Stimulated activated CD8-positive, alpha-beta memory T cell treated with anti-CD3 and anti-CD28 coated beads, Interleukin-2, amount 100 ng/mL, for 48 hours (primary cell): ENCODE measurements at places on chromosomes 5 and 9.

DNA sequence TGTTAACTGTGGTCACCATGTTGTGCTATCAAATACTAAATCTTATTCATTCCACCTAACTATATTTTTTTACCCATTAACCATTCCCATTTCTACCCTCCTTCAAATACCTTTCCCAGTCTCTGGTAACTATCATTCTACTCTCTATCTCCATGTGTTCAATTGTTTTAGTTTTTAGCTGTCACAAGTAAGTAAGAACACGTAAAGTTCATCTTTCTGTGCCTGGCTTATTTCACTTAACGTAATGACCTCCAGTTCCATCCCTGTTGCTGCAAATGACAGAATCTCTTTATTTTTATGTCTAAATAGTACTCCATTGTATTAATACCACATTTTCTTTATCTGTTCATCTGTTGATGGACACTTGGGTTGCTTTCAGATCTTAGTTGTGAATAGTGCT, 485.1 kb upstream of the CD180 start:
- DNase-seq, result no peak

DNA sequence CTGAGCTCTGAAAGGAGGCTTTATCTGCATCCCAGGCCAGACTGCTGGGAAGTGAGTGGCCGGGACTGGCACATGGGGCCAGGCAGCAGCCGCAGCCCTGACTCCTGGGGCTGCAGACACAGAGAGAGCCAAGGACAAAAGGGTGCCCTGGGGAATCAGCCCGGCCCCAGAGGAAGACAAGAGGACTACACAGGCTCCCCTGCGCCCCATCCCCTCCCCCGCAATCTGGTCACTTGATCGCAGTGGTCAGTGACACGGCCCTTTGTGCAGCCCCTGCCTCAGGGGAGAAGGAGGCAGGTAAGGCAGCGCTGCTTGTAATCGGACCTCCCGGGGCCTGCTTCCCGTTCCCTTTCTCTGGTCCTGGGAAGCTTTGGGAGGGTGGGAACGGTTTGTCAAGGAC, 55.5 kb upstream of the FUBP3 start:
- DNase-seq, result no peak

GRCh38 chr9:126618585-126619360, 5.0 kb downstream of the LMX1B start:
- DNase-seq, result no peak

- DNase-seq, result no peak
Observed at GRCh38 chr5:8633696-8634095, 764.7 kb downstream of the MTRR start.

DNA sequence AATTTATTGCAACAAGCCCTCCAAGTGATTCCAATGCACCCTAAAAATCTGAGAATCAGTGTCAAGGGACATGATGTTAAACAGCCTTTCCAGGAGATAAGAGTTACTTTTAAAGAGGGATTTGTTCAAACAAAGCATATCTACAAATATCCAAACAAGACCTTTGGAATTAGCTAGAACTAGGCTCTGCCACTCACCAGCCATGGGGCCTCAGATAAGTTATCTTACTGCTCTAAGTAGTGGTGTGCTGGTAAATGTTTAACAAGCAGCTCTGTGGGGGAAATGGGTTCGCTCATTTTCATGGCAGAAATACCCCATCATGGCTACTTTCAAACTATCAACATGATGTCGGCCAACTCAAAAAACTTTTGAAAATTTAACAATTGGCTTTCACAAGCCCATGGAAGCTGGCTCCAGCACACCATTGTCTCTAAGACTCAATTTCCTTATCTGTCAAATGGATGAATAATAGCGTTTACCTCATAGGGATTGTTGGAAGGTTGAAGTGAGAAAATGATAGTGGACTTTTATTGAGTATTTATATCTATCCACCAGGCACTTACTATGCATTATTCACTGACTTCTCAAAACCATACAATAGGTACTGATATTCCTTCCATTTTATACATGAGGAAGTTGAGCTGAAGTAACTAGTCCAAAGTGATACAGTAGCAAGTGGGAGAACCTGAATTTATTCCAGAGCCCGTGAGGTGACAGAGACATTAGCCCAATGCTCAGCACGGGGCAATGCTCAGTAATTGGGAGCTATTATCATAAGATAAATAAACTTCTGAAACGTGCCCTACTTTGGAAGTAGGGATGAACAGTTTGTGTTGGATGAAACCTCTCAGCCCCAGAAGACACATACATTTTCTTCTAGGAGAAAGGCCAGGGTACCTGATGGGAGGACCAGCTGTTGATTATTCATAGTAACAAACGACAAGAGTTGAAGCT, 43.2 kb downstream of the SH3RF2 start:
- no peak for DNase-seq

GRCh38 chr5:20229303-20230005, 241.5 kb upstream of the CDH18 start:
- DNase-seq, result no peak

- DNase-seq, result no peak
Observed at GRCh38 chr5:51974834-51975233, 591.6 kb downstream of the ISL1 start.

- DNase-seq, result no peak
Observed at GRCh38 chr9:20402273-20402875, 219.9 kb downstream of the MLLT3 start.

DNA sequence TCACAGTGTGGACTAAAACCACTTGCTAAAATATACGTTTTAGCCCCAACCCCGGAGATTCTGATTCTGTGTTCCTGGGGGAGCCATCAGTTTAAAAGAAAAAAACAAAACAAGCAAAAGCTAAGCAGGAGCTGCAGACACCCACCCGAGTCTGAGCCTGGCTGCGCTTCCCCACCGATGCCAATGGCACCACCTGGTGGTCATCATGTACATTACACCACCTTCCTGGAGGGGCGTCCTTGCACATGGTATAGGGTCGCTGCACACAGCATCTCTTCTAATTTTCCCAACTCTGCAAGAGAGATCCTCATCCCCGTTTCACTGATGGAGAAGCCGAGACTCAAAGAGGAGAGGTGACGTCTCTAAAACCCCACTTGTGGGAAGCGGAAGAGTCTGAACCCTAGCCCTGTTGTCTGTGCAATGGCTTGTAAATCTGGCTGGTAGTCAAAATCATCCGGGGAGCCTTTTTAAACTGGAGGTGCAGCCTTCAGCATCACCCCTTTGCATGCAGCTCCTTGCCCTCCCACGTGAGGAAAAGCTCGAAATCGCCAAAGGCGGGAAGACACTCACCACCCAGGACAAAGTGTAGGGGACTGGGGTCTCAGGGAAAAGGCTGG, 23.1 kb upstream of the CNOT6 start:
- peak; percentile 37 for DNase-seq

- no peak for DNase-seq
Observed at GRCh38 chr5:121628783-121629182, 222.9 kb upstream of the FTMT start.

DNA sequence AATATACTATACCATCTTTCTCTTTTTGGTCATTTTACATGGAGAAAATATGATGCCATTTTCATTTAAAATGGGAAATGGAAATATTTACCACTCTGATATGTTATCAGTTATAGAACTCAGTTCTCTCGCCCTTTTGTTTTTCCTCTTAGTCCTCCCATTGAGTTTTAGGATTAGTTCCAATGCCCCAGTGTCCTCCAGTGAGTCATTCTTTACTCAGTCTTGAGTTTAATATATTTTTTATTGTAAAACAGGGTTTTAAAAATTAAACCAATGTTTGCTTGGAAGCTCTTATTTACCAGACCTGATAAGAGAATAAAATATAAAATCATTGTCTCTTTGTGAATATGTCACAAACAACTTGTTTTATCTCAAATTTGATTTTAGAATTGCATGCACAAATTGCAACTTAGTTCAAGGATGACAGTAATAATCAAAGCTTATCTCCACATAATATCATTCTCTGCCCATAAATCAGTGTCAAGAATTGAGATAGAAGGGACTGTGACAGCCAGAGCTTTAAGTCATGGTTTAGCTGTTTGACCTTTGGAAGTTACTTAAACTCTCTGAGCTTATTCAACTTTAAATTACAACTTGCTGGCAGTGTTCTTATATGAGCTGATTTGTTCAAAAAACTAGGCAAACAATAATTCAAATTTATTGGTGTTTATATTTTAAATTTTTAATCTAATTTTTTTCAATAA, 166.4 kb downstream of the PAM start:
- DNase-seq, result no peak

GRCh38 chr5:157611571-157612476, 36.2 kb upstream of the ADAM19 start:
- no peak for DNase-seq

DNA sequence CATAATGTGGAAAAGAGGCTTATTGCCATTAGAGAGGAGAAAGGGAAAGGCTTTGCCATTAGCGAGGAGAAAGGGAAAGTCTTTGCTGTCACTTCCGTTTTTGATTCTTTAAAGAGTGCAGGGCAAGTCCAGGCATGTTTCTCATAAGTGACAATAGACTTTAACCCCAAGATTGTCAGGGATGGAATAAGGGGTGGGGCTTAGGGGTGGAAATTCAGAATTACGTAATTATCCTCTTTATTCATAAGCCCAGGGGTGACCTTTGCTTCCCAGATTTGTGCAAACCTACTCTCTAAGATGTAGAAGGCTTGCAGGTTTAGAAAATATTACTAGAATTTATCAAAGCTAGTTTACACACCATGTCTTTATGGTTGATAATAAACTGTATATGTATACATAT, 2.3 kb upstream of the PLK2 start:
- no peak for DNase-seq
